Osteoblast (primary cell): ENCODE measurements at places on chromosomes 16 and 17. TPM values are rescaled to one million over a fixed set of nuclear protein-coding genes. Genes with fewer than 3 reads are reported as not detected.

GRCh38 chr16:64695684-64696083, 426.2 kb downstream of the CDH11 start:
- DNase-seq: no peak

TMEM114 gene
- total RNA-seq: not detected in 2 replicates

TEKT5 gene
- total RNA-seq: 0.29 and 0.36 TPM in 2 replicates

GRCh38 chr17:19766421-19767270, 18.5 kb upstream of the ALDH3A1 start:
- peak; percentile 93 for DNase-seq

DNA sequence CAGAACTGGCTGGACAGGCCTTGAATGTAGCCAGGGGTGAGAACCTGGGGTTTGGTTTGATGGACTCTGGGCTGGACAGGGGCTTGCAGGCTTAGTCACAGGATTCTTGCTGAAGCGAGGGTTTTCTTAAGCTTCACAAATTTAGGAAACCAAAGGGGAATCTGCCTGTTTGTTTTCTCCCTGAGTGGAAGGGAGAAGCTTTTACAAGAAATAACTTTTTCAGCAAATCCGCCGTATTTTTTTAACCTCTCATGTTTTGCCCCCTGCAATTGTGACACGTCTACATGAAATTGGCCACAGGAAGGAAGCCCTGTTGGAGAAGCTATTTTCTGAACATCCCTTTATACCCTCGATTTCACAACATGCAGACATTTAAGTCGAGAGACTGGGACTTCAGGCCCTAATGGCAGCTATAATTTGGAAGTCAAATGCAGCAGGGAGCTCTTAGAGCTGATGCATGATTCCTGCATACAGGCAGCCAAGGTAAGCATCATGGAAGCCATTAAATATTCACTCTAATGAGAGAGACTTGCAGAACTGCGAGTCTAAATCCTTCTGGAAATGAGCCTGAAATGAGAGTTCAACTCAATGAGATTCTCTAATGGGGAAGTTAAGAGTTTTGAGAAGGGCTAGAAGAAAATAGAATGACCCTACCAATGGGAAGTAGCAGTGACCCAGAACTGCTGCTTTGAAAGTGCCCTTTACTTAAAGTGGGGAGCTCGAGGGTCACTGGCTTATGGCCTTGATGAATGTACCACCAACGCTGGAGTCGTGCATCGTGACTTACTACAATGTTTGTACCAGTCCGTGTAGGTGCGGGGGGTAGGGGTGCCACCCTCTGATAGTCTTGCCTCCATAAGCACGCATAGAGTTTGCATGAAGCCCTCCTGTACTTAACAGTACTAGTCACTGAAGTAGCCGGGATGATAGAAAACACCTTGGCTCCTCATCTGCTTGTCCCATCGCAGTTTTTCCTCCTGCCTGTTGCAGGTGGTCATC, 45.1 kb upstream of the IRF8 start:
- DNase-seq: no peak

GRCh38 chr17:7982173-7982572, 20.2 kb upstream of the GUCY2D start:
- DNase-seq: peak; percentile 87

DNA sequence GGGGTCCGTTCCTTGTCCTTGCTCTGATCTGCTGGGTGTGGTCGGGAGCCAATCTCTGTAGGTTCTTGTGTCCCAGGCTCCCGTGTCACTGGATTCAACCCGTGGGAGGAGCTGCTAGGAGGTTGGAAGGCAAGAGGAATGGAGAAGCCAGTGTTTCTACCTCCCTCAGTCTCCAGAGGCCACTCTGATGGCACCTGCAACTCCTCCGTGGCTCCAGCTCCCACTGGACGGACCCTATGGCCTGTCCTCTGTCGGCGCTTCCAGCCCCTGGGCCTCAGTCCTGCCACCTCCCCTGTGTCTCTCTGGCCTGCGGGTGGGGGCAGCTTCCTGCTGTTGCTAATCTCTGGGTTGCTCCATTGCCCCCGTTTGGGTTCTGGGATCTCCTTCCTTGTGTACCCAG, 71.1 kb downstream of the CMIP start:
- no peak for DNase-seq

GSG1L gene
- total RNA-seq: not detected in 2 replicates

- peak; percentile 91 for DNase-seq
Measured at GRCh38 chr16:88064011-88064888, 113.0 kb downstream of the BANP start.

CD300LF gene
- not detected in 2 replicates for total RNA-seq

MYL11 gene
- total RNA-seq: not detected in 2 replicates

GRCh38 chr16:49854796-49855203, 1.1 kb downstream of the ZNF423 start:
- peak; percentile 81 for DNase-seq

GRCh38 chr16:72291531-72291981, 119.6 kb upstream of the PMFBP1 start:
- peak; percentile 27 for DNase-seq

DNA sequence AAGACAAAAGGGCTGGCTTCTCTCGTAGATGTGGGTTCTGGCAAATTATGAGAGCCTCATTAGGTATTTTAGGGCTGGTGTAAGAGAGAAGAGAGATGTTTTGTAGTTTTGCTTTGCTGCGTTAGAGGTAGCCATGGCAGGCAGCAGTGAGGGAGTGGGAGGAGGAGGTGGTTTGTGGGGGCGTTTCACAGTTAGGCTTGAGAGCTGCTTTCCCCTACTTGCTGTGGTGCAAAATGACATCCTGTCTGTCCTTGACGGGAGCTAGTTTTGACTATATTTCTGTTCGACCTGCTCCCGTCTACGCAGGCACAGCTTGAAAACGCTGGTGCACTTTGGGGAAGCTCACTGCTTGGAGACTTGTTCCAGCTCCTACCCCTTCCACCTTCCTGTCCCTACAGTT, 75.5 kb downstream of the SLC5A11 start:
- DNase-seq: no peak

DNA sequence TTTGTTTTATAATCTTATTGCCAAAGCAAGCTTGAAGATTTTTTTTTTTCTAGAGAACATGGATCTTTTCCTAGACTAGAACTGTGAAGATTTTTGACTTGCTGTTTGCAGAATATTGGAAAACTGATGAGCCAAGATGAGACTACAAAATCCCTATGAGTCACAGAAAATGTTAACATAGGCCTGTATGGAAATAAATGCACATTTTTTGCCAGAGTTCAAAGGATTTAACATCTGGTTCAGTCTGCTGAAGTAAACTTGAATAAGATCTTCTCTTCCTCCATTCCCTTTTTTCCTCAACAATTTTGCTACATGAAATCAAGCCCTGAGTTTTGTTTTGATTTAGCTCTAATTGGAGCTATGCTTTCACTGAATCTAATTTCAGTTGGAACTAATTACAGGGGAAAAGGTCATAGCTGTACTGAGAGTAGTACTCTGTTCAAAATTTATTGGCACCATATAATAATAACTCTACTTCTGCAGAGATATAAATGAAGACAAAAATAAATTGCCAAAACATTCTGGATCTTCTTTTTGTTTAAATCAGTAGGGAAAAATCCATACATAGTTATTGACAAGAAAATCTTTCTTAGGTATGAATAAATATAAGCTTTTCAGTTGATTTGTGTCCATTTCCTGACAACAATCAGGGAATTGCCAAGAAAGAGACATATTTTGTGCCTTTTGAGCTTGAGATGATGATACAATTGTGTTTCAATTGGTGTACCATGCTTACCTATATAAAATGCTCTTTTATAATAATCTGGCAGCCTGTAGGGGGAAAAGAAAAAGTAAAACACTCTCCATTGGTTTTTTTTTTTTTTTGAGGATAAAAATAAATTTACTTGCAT, 387.5 kb upstream of the GOT2 start:
- DNase-seq: peak; percentile 21

DNA sequence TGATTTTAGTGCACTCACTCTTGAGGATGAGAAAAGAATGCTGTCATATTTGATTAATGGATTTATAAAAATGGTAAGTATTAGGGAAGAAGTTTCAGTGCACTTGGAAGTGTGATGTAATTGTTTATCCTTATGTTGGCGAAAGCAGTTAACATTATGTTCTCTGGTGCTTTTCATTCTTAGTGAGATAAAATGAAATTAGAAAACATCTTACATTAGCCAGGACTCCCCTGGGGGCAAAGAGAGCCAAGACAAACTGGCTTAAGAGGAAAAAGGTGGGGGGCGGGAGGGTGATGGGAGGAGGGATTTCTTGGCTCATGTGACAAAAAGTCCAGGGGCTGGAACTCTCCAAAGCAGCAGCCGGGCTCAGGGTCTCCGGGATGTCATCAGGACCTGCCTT, 73.2 kb downstream of the KNOP1 start:
- peak; percentile 14 for DNase-seq

GRCh38 chr17:10785295-10785694, 18.6 kb downstream of the TMEM238L start:
- no peak for DNase-seq

KRTAP3-1 gene
- not detected in 2 replicates for total RNA-seq

GRCh38 chr17:21295036-21295952, 10.8 kb downstream of the MAP2K3 start:
- peak; percentile 87 for DNase-seq

ADAP2 gene
- total RNA-seq: 0.29 and 0.72 TPM in 2 replicates

CDK12 gene
- total RNA-seq: 36.6 and 40.4 TPM in 2 replicates

C17orf67 gene
- total RNA-seq: 0.36 and 0.88 TPM in 2 replicates

- peak; percentile 39 for DNase-seq
Measured at GRCh38 chr17:53837131-53837530, 14.4 kb downstream of the KIF2B start.

- DNase-seq: peak; percentile 97
Measured at GRCh38 chr17:83099570-83100181, 20.3 kb downstream of the METRNL start.

HAS3 gene
- total RNA-seq: 1.4 and 1.5 TPM in 2 replicates

MC1R gene
- total RNA-seq: 4.7 and 5.1 TPM in 2 replicates

- DNase-seq: no peak
Measured at GRCh38 chr16:86082418-86083030, 183.6 kb downstream of the IRF8 start.
